ENCODE measurements at places on chromosomes 2 and 18.

DNA sequence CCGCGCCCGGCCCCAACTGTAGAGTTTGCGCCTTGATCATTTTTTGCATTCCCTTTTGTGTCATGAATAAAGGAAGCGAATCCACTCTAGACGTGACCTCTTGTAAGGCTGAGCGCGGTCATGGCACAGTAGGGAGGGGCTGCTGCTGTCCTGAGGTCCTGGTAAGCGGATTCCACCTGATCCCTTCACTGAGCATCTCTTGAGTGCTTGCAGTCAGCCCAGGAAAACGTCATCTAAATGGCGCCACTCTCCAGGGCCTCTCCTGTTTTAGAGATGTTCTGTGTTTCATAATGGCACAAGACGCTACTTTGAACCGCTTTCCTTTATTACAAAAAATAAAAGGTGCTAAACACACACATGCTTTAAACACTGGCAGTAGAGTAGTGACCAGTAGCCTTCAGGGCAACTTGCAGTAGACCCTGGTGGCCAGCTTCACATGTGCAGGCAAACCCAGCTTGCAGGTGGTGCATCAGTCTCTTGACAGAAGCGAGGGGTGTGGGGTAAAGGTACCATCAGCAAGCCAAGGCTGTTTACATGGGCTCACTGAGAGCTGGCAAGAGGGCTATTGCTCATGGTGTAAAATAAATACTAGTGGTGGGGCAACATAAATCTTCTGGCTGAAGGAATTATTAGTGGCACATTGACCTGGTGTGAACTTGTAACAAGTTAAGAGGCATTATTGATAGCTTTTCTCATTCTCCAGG is 43.0 kb upstream of the ACKR3 start:
- no peak for DNase-seq

- DNase-seq: no peak
Observed at GRCh38 chr2:12816379-12817306, 99.9 kb downstream of the TRIB2 start.

- DNase-seq: no peak
Observed at GRCh38 chr2:225995796-225996461, 596.4 kb downstream of the NYAP2 start.

GRCh38 chr2:211396815-211397214 is 840.4 kb downstream of the CPS1 start:
- DNase-seq: no peak

GRCh38 chr2:43065871-43066270 is 160.5 kb downstream of the ZFP36L2 start:
- no peak for DNase-seq

DNA sequence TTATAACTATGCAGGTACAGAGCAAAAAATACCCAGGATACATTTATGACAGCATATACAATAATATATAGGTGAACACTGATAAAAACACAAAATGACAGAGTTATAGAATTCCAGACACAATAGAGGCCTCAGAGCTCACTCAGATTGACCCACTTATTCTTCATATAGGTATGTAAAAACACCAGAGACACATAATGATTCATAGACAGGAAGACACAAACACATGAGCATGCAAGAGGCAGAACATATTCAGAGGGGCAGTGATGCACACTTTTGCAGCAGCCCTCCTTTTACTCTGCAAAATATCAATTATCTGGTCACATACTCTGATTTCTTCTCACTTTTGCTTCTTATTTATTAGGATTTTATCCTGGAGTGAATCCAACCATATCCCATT is 633.3 kb upstream of the ACVR2A start:
- DNase-seq: no peak

DNA sequence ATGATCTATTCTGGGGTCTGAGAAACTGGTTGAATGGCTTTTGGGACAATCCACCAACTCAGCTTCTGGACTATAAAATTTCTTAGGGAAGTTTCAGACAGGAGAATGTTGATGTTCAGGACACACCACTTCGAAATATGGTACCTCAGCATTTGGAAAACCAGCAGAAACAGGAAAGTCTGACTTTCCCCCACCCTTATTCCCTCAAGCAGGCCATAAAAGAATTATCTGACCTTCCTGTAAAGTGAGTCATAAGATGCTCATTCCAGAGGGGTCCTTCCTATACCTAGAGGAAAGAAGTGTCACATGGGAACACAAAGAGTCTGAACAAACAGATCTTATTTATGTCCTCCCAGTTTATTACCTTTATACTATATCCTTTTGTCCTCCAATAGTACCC is 415.0 kb downstream of the CPS1 start:
- DNase-seq: no peak

- DNase-seq: no peak
Observed at GRCh38 chr18:9839853-9840252, 45.9 kb upstream of the TXNDC2 start.

DNA sequence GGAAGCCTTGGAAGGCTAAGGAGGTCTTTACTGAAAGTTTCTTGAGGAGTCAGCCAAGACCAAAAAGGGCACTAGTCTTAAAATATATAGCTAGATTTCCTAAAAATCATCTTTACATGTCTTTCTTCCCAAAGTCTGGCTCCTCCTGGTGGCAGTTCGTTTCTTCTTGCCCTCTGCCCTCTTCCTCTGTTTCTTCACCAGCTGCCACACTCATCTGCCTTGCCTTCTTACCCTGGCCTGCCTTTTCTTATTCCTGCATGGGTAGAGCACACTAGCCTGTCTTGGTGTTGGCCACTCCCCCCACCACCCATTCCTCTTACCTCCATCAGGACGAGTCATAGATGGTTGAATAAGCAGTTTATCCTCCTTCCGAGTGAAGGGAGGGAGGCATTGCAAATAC is 129.8 kb downstream of the RAPGEF4 start:
- DNase-seq: peak; percentile 24

DNA sequence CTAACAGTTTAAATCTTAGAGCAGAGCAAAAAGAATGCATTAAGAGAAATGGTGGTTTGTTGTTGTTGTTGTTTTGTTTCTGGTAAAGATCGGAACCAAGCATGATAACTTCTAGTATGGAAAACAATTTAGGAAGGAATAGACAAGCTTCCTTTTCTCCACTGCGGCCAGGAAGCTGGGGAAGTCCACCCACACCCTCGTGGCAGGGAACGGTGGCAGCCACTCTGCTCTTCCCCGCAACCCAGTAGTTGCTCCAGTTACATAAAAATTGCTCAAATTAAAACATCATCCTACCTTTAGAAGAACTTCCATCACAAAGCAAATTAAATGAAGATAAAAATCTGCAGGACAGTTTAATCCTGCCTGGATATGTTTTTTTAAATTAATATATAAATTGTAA is 113.0 kb downstream of the RBMS1 start:
- DNase-seq: no peak

GRCh38 chr2:164836907-164837306 is 4.7 kb downstream of the COBLL1 start:
- no peak for DNase-seq

DNA sequence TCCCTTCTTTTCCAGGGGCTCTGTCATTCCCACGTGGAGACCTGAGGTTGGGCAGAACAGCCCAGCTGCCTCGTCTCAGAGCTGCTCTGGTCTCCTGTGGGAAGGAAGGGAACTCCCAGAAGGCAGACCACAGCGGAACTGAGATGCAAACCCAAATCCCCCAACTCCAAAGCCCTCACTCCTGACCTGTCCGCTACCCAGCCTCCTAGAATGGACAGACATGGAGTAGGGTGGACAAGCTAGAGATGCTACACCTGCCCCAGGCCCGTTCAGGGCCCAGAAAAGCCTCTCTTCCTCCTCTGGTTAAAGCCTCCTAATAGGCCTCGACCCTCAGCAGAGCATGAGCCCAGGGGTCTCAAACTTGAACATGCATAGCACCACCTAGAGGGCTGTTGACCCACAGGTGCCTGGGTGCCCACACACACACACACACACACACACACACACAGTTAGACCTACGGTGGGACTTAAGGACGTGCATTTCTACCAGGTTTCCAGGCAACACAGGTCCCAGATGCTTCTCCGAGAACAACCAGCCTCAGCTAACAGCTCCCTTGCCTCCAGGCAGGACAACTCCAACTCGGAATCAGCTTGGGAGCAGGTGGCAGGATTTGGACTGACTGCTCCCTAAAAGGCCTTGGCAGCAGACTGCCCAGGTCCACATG is 93.5 kb downstream of the TNS1 start:
- DNase-seq: no peak

GRCh38 chr18:55356815-55357214 is 231.2 kb downstream of the TCF4 start:
- DNase-seq: no peak

GRCh38 chr2:157052685-157053224 is 204.8 kb upstream of the GALNT5 start:
- DNase-seq: no peak

- no peak for DNase-seq
Observed at GRCh38 chr2:66236816-66237802, 197.8 kb upstream of the MEIS1 start.

GRCh38 chr2:3914241-3914640 is 210.9 kb downstream of the DCDC2C start:
- DNase-seq: no peak
